ENCODE measurements at places on chromosomes 13 and 19. TPM values are rescaled to one million over a fixed set of nuclear protein-coding genes. Genes with fewer than 3 reads are reported as not detected.
A peak's percentile ranks its signal among the peaks of the same experiment; 100 is the strongest.

DNA sequence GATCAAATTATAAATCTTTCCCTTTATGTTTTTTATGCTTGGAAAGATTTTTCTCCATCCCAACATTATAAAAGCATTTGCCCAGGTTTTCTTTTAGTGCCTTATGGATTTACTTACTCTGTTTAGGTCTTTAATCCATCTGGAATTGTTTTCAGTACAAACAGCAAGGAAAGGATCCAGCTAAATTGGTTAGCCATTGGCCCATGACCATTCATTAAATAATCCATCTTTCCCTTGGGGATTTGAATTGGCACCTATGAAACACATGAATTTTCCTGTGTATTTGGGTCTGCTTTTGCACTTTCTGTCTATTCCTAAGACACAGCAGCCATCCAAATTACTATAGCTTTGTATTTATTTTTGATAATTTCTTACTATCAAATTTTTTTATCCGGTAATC lies 28.8 kb upstream of the SHKBP1 start:
- DNase-seq: peak; percentile 25

Gene FGF22
- not detected for total RNA-seq

Gene OCEL1
- total RNA-seq: 3.3 TPM

DNA sequence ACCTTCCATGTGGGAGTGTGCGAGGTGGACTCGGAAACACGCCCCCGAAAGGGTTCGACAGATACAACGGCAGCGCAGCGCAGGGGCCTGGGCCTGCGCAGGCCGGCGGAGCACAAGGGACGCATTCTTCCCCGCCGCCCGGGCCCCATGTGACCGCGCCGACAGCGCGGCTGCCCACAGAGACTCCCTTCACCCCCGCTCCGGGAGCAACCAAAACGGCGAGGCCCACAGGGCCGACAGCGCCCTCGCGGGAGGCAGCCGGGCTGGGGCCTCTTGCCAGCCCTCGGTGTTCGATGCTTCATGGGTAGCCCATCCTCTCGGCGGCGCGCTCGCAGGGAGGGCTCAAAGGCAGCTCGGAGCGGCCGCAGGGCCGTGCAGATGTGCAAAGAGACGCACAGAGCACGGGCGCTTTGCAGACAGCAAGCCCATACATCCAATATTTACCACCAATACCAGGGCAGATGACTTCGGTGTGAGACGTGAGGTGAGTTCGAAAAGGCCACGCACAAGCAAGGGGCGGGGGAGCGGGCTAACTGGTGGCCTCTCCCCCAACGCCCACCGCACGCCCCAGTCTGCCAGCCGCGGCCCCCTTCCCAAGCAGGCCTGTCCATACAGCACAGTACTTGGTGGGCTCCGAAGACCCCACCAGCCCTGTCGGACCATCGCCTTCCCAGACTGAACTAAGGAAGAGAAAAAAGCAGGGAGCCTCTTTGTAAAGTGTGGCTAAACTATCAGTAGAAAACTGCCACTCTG lies 89.9 kb downstream of the CRYL1 start:
- DNase-seq: no peak

- no peak for DNase-seq
Observed at GRCh38 chr13:42894765-42895243, 97.2 kb downstream of the EPSTI1 start.

- DNase-seq: no peak
Observed at GRCh38 chr13:60990032-60990733, 425.5 kb downstream of the PCDH20 start.

- DNase-seq: peak; percentile 97
Observed at GRCh38 chr19:45492627-45493470, 4.0 kb downstream of the RTN2 start.

Gene ATP12A
- total RNA-seq: under 0.01 TPM

DNA sequence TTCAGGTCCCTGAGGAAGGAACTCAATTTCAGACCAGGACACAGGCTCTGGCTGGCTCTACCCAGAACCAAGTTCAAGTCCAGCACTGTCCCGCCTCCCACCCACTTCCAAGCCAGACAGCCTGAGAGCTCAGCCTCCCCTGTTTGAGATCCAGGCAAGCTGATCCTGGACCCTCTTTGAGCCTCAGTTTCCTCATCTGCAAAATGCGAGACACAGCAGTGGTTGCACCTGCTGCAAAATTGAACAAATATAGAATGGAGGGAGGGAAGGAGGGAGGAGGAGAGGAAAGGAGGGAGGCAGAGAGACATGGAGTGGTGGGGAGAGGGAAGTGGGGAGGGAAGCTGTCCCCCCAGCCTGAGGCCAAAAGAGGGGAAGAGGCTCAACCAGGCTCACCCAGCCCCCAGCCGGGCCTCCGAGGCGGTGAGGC lies 751 bp downstream of the TMEM221 start:
- peak; percentile 21 for DNase-seq

DNA sequence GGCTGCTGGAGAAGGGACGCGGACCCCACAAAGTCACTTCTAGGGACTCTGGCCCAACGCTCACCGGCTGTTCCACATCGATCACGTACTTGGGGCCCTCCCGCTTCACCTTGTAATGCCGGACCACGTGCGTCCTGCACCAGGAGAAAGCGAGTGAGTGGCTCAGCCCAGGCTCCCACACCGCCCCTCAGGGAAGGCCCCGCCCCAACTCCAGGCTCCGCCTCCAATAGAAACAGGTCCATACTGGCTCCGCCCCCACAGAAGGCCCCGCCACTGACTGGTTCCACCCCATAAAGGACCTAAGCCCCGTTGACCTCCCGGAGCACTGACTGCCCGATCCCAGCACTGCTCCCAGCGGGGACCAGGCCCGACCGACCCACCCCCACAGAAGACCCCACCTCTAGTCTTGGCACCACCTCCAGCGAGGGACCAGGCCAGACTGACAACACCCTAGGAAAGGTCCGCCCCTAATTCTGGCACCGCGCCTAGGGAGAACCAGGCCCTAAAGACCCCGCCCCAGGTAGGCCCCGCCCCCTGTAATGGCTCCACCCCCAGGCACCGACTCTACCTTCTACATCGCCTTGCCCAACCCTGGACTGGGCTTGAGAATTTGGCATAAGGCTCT lies 11.3 kb downstream of the STAP2 start:
- peak; percentile 90 for DNase-seq

Gene SERPINE3
- not detected for total RNA-seq

Gene ZNF571
- 5.6 TPM for total RNA-seq

- peak; percentile 99 for DNase-seq
Observed at GRCh38 chr19:49690656-49691242, at the start of gene CPT1C. Gene CPT1C (plus strand): TSS chr19:49691116. CDS start chr19:49692253, 1,137 bp downstream.

Gene KLHL1
- not detected for total RNA-seq

DNA sequence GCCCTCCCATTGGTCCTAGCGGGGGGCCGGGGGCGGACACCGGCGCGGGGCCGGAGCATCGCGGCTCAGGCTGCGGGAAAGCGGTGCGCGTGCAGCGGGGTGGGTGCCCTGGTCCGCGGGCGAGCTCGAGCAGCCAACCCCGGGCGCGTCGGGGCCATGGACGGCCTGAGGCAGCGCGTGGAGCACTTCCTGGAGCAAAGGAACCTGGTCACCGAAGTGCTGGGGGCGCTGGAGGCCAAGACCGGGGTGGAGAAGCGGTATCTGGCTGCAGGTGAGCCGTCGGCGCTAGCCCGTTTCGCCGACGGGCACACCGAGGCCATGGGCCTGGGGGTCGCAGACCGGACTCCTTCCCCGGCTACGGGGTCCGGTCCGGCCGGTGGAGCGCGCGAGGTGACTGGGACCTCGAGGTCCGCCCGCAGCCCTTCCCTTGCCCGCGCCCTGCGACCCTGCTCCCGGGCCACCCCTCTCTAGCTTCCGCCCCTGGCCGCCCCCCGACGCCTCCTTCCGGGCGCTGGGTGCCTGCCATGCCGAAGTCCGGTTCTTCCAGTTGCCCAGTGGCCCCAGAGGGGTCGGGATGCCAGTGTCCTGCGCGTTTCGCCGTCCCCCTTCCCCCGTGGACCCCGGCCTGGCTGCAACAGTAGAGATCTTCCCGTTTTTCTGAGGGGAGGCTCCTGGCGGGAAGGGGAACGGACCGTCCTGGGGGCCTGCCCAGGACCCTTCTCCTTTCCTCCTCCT lies at the start of gene REEP6:
REEP6 (plus strand) TSS at position 68 of the 735 bp plus-strand sequence; CDS start at position 157, 89 bp downstream.
- no peak for DNase-seq

GRCh38 chr19:32178956-32179355 lies 166.5 kb upstream of the ZNF507 start:
- no peak for DNase-seq

DNA sequence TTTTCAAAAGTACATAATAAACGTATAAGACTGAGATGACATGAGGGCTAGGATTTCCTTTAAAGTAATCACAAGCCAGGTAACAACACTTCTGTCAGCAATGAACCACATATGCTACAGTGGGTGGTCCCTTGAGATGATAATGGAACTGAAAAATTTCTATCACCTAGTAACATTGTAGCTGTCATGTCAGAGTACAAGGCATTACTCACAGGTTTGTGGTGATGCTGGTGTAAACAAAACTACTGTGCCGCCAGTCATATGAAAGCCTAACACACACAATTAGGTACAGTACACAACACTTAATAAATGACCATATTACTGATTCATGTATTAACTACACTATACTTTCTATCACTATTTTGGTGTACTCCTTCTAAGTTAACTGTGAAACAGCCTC lies 36.8 kb downstream of the MIPEP start:
- no peak for DNase-seq

Gene SOX1
- total RNA-seq: not detected

DNA sequence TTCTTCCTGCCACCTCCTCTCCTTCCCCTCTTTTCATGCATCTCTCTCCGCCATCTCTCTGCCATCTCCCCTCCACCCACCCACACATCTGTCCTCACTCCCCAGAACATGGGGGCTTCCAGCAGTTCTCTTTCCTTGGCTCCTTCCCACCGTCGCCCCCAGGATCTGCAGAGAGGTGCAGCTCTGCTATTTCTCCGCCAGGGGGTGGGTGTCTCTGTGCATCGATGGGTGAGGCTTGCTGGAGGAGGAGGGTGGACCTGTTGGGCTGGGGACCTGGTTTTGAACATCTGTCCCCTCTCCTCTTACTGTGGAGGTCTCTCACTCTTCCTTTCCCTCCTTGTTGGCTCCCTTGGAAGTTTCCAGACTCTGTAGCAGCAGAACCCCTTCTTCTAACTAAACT lies 51.7 kb downstream of the MYH14 start:
- peak; percentile 73 for DNase-seq

- DNase-seq: no peak
Observed at GRCh38 chr13:45510672-45511071, 45.9 kb downstream of the COG3 start.

Gene CDX2
- not detected for total RNA-seq

DNA sequence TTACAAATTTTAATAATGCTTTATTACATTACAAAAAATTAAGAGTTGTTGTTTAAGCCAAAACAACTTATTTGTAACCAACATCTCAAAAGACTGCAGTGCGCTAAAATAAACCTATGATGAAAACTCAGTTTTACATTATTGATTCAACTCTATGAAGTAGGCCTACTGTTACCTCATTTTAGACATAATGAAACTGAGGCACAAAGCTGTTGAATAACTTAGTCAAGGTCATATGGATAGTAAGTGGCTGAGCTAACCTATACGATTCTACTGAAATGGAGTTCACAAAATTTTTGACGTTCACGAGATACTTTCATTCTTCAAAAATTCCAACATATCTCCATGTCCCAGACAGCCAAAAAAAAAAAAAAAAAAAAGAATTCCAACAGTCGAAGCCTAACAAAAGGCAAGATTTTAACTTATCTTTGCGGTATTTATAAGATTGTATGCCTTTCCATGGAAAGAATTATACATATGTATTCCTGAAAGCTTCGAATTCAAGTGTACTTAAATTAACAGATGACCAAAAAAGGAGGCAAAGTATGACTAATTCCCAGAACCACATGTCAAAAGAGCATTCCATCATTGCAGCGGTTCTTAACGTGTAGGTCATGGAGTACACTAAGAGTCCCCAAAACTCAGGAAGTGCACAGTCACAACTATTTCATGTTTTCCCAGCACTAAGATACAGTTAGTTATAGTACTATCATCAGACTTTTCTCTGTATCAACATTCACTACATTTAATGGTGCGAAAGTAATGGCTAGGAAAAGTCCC lies 69.4 kb downstream of the PSPC1 start:
- DNase-seq: no peak

Gene GJB2
- 0.29 TPM for total RNA-seq

GRCh38 chr13:47480951-47481350 lies 520.1 kb downstream of the SUCLA2 start:
- DNase-seq: no peak

DNA sequence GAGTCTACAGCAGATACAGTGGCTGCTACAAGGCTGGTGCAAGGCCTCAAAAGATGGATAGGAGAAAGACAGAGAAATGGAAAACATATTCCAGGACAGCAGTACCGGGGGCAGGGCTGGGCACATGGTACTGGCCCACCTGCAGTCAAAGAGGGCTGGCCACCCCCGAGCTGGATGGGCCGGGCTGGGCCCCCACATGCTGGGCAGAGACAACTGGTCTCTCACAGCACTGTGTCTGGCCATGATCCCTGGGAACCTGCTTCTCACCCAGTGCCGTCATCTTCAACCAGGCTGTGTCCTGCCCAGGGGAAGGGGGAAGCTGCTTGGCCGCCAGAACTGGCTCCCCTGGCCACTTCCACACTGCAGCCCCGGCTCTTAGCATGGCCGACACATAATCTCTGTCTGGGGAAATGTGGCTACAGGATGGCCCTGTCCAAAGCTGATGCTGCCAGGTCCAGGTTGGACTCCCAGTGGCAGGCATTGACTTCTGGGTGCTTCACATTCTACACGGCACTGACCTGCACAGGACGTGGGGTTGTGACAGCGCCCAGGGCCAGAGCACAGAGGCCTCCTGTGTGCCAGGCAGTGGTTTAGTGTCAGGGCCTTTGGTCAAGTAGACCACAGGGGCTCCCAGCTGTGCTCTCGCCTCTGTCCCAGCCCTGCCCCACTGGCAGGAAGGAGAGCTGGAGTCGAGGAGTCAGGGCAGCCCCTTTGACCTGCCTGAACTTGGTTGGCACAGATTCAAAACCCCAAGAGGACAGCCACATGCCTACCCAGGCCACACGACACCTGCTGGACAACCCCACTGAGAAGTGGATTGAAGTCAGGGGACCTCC lies 21.7 kb downstream of the PEPD start:
- peak; percentile 76 for DNase-seq

Gene IL11
- total RNA-seq: 1.2 TPM

All from osteoblast (primary cell).